ENCODE measurements at places on chromosomes 7 and 10.

DNA sequence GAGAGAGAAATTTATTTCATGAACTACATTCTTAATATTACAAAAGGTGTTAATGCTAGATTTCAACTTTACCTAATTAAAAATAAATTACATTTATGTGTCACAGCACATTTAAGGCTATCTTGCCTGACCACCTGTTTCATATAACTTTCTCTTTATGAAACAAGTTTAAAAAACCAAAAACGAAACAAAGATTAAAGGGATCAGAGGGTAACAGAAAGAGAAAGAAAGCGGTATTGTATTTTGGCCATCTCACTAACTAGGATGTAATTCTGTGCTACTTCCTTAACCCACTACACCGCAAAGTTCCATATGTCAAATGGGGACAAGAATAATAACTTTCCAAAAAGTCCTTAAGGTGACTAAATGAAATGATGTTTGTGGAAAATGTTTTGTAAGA is 6.3 kb upstream of the RHOBTB1 start:
- DNase-seq = no peak

- DNase-seq = no peak
Observed at GRCh38 chr7:33334349-33334748, 205.0 kb downstream of the BBS9 start.

- DNase-seq = no peak
Observed at GRCh38 chr10:10734356-10735064, 283.2 kb upstream of the CELF2 start.

DNA sequence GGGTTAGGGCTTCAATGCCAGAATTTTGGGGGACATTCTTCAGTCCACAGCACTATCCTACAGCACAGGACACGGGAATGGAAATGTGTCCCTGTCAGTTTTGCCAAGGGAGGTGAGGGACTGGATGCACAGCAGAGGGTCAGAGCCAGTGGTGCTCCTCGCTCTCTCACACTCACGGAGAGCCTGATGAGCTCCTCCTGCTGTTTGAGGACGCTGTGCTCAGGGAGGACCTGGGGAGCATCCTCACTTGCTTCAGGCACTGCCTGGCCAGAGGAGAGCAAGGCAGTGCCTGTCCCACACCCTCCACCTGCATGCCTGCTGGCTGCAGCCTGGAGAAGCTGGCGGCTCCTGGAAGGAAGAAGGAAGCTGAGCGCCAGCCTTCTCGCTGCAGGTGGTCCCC is 58.6 kb downstream of the RAMP3 start:
- DNase-seq = no peak

DNA sequence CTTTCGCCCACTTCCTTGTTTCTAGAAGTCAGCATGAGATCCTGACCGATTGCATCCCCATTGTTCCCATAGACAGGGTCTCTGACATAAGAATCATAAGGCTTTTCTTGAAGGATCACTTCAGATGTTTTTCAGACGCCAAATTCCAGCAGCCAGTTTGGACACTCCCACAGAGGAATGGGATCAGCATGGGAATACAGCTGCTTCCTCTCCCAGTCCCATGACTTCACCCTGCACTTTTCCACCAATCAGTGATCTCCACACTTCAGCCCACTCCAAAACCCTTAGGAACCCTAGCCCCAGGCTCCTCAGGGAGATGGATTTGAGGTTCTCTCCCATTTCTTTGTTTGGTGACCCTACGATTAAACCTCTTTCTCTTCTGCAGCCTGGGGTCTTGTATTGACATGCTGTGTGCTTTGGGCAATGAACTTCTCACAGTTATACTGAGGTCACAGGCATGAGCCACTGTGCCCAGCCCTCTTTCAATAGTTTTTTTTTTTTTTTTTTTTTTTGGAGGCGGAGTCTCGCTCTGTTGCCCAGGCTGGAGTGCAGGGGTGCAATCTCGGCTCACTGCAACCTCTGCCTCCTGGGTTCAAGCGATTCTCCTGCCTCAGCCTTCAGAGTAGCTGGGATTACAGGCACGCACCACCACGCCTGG is 52.8 kb upstream of the CHST3 start:
- DNase-seq = no peak

GRCh38 chr10:86389441-86390193 is 23.0 kb upstream of the GRID1 start:
- no peak for DNase-seq

- no peak for DNase-seq
Observed at GRCh38 chr7:18458830-18459229, 36.7 kb upstream of the HDAC9 start.

DNA sequence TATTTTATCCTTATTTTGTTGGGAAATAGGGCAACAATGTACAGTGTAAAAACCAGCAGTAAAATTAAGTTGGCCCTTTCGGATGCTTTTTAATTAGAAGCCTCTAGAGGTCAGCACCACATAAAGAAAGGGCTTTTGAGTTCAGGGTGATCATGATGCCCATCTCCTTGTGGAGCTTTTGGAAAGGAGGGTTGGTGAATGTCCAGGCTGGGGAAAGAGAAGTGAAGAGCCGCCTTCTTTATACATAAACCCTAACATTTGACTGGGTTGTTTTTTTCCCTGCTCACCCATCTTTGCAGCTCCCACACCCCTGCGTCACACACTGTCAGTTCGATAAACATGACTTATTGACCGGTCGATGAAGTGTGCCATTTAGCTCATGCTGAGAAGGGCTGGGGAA is 29.8 kb downstream of the MTURN start:
- DNase-seq = no peak

DNA sequence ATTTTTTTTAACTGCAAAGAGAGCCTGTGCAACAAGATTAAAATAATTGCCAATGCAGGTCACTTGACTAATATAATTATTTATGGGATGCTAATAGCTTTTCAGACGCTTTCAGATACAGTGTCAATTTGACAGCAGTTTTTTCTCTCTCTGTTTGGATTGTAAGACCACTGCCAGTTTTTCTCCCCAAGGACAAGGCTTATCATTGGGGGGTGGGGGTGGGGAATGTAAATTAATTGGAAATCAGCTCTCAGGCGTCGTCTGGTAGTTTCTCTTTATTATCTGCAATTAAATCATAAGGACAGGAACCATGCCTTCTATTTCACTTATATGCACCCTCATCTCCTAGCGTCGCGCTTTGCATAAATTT is 559 bp upstream of the LRGUK start:
- no peak for DNase-seq

- DNase-seq = no peak
Observed at GRCh38 chr10:48634198-48634983, 29.5 kb upstream of the ARHGAP22 start.

- DNase-seq = no peak
Observed at GRCh38 chr10:79189853-79190435, 121.2 kb downstream of the ZMIZ1 start.

GRCh38 chr10:79322616-79323543 is 24.4 kb upstream of the PPIF start:
- peak; percentile 59 for DNase-seq

DNA sequence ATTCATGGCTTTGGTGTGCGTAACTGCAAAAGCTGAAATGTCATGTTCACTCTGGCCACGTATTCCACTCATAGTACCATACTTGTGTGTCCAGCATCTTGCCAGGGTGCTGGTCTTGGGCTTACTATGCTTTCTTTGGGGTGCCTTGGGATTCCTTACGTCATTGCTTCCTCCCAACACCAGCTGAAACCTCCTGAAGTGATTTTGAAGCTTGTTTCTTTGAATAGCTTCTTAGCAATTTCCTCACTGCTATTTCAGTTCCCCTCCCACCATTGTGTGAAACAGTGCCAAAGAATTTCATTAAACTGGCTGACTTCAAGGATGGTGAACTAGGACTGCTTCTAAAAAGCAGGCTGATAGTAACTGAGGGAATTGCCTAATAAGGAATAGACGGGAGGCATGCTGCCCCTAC is 36.9 kb downstream of the ENTPD1 start:
- no peak for DNase-seq

DNA sequence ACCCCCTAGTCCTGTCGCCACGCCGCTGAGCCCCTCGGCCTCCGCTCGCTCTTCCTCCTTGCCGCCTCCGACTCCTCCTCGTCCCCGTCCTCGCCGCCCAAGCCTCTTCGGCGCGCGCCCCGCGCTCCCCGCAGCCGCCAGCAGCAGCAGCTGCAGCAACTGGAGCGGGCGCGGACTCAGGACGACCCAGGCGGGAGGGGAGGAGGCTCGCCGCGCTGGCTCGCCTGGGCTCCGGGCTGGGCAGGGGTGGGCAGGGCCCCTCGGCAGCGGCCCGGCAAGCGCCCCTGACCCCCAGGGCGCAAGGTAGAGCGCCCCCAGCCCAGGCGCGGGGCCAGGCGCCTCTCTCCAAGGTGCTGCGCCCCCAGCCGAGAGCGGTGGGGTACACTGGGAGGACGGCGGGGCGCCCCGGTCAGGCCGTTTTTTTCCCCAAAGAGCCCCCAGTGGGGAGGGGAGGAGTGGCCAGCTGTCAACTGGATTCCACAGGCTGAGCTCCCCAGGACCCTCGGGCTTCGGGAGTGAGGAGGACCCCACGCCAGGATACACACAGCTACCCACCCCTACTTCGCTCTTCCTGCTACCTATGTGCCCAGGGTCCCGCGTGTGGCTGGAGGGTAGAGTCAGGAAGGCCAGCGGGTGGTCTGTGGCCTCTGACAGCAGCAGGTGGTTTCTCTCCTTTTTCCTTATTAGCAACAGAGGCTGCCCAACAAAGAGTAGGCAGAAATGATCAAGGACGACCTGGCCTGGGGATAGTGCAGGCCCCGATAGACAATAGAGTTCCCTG is 903 bp upstream of the KCNMA1 start:
- no peak for DNase-seq

DNA sequence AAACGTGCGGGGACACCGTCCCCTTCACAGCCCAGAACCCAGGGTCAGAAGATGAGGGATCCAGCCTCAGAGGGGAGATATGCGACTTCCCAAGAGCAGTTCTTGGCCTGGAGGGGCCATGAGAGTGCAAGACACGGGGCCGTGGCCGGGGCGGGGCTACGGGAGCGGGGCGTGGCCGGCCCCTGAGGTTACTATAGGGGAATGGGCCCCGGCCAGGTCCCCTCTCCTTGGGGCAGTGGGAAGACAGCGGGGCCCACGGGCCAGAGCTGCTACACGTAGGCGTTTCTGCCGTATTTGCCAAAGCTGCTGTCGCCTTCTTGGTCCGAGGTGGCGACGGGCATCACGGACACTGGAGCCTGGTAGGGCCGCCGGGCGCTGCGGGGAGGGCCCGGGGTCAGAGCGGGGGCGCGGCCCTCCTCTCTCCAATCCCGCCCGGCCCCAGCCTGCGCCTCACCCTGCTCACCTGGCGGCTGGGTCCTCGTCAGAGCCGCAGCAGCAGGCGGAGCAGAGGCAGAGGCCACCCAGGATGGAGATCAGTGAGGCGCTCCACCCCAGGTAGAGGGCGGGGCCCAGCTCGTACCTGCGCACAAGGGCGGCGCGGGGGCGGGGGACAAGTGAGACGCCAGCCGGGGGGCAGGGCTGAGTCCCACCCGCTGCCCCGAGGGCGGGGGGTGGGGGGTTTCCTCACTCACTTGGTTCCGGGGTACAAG is 5.3 kb downstream of the CLDN15 start:
- no peak for DNase-seq

DNA sequence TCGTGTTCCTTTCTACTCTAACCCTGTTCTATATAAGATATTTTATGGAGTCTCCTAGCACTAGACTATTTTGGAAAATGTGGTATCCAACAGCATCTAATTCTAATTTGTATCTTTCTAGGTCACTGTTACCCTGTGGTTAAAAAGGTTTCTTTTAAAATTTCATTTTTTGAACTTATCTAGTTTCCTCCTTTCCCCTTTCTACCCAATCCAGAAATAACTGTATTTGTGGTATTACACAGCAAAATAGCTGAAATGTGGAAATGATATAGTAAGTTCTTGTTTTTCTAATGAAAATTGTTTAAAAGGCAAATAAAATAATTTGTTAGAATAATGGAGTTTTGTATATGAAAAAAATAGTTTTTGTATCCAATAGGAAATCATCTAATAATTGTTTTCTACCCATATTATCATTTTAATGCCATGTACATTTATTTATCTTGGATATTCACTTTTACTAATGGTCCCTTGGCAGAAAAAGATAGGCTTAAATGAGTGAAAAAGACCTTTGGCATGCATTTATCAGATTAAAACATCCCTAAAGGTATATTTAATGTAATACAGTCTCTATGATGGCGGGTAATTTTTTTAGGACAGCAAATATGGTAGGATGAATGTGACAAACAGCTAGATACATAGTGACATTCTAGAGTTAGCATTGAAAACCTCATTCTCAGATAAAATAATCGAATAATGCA is 175.5 kb upstream of the PLXDC2 start:
- no peak for DNase-seq

- DNase-seq = no peak
Observed at GRCh38 chr10:33129996-33130386, 172.0 kb upstream of the ITGB1 start.

GRCh38 chr7:124168616-124169015 is 135.7 kb upstream of the TMEM229A start:
- no peak for DNase-seq

DNA sequence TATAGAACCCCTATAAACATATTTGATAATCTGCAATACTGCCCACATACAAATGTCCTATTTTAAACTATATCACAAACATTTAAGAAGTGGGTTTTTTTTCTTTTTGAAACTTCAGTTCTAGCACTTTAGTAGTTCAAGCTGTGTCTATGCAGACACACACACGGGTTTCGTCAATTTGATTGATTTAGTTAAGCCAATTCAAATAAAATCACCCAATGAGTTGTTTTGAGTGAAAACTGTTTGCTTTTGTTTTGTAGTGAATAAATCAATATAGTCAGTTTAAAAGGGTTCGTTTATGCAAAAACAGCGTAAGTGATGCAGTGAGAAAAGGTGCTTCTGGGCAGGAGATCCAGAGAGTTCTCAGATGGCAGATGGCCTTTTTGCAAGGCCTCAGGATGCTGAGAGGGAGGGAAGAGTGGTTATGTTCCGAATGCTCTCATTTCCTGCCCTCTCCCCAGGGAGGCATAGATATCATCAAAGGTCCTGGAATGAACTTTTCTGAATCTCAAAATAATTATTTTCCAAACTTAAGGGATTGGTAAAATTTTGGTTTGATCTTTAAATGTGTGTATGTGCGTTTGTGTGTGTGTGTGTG is 102.7 kb downstream of the AGMO start:
- DNase-seq = no peak

DNA sequence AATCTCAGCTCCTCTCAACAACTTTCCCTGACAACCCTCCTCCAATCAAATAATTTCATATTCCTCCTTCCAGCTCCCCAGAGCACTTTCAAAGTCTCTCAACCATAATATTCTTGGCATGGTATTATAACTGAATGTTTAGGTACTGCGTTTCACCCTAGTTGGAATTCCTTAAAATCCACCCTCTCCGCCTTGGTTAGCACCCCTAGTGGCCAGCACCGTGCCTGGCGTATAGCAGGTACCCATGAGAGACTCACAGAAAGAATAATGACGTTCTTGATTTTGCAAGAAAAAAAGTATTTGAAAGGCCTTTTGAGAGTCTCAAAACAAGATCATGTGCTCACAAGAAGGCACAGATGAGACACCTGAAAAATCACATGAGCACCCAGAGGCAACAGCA is 50.9 kb downstream of the GLI3 start:
- DNase-seq = no peak

- DNase-seq = no peak
Observed at GRCh38 chr10:44864051-44864450, 47.1 kb upstream of the TMEM72 start.

All from stimulated activated CD8-positive, alpha-beta memory T cell treated with anti-CD3 and anti-CD28 coated beads, Interleukin-2, amount 100 ng/mL, for 1 hour (primary cell).